Activated T-helper 9 cell treated with anti-CD3 and anti-CD28 coated beads, Interleukin-2, amount 50 U/mL, for 16 hours (primary cell): ENCODE measurements at places on chromosomes 6 and 20.

GRCh38 chr6:48318670-48319069, 207.7 kb upstream of the PTCHD4 start:
- no peak for DNase-seq

DNA sequence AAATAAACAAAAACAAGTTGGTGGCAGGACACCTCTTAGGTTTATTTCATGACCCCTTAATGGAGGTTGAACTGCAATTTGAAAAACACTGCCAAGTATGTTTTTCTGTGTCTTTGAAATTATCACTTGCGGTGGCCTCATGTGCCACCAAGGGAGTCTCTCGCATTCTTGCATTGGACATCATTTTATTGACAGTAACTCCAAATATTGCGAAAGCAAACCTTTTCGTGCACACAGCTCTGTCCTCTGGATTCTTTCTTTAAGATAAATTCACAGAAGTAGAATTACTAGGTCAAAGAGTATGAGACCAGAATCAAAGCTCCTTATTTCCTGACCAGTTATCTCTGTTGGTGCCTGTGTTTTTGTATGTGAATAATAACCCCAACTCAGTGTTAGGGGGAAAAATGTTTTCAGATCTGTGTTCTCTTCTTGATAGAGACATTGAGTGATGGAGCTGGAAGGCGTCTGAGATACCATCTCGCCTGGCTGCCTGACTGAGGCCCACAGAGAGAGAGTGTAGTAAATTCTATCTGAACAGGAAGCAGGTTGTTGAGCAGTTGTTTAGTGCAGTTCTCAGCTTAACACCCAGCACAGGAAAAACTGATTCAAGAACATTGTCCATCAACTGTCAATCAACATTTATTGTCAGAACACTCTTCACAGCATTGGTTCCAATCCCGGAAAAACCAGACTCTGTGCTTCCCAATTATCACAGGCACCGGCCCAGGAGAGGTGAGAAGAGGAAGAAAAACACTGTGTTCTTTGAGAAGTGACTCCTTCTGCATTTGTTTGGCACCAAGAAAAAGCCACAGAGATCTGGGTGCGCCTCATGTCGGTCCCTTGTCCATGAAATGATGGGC, 2.2 kb upstream of the CCDC167 start:
- no peak for DNase-seq

DNA sequence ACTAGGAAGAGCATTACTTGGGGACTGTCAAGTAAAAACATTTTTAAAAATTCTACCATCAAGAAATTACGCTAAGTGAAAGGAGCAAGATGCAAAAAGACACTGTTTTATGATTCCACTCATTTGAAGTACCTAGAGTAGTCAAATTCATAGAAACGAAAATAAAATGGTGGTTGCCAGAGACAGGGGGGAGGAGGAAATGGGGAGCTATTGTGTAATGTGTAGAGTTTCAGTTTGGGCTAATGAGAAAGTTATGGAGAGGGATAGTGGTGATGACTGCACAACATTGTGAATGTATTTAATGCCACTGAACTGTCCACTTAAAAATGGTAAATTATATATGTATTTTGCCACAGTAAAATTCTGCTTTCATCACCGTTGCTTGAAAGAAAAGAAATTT, 83.8 kb downstream of the UST start:
- DNase-seq = no peak

- DNase-seq = no peak
Measured at GRCh38 chr6:143676437-143677045, 1.2 kb upstream of the PHACTR2 start.

- no peak for DNase-seq
Measured at GRCh38 chr20:58471193-58472164, 43.7 kb downstream of the APCDD1L start.

DNA sequence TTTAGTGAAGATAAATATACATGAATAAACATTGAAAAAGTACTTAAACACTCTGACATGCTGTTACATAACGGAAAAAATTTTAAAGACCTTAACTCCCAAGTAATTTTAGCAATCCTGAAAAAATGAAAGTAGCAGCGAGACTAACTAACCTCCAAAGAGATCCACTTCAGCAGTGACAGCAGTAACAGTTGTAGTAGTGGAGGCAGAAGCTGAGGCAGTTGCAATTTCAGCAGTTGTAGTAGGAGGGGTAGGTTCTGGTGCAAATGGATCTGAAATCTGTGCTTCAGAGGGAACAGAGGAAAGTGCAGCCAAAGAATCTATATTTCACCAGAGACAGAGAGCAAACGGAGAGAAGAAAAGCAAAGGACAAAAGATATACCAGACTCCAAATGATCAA, 88.8 kb downstream of the PRSS35 start:
- no peak for DNase-seq

DNA sequence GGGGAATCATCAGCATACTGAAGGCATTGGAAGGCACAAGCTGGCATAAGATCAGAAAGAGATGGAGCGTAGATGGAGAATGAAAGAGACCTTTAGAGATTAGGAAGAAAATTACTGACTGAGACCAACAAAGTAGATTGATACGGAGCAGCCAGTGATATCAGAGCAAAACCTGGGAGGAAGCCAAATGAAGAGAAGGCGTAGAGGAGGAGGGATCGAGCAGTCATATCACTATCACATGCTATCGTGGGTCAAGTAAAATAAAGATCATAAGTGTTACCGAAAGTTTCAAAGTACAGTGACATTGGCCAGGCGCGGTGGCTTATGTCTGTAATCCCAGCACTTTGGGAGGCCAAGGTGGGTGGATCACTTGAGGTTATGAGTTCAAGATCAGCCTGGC, 53.6 kb upstream of the FANCE start:
- no peak for DNase-seq

GRCh38 chr6:145279993-145280392, 455.3 kb downstream of the EPM2A start:
- DNase-seq = no peak

- no peak for DNase-seq
Measured at GRCh38 chr6:136553166-136553787, 3.1 kb upstream of the MAP7 start.

DNA sequence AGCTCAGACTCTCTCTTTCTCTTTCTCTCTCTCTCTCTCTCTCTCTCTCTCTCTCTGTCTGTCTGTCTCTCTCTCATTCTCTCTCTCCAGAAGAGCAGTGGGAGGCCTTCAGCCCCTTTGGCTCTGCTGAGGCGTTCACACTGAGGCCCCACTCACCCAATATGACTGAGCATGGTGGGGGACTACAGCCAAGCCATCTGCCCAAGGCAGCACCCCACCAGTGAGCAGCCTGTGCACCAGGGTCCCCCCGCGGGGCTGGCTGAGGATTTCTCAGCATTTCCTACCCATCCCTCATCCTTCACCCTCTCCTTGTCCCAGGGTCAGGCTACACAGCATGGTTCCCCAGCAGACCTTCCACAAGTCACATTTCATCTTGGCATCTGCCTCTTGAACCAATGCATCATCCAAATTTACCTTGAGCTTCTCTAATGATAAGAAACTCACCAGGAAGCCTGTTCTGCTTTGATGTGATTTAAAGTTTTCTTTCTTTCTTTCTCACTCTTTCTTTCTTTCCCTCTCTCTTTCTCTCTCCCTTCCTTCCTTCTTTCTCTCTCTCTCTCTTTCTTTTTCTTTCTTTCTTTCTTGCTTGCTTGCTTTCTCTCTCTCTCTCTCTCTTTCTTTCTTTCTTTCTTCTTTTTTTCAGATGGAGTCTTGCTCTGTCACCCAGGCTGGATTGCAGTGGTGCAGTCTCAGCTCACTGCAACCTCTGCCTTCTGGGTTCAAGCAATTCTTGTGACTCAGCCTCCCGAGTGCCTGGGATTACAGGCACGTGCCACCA, 47.1 kb upstream of the NXT1 start:
- no peak for DNase-seq

GRCh38 chr6:41785254-41785653, 2.2 kb upstream of the TOMM6 start:
- DNase-seq = no peak
